ENCODE measurements at places on chromosomes 2 and 18.

- DNase-seq: no peak
Observed at GRCh38 chr2:161436411-161436810, 20.3 kb downstream of the TBR1 start.

DNA sequence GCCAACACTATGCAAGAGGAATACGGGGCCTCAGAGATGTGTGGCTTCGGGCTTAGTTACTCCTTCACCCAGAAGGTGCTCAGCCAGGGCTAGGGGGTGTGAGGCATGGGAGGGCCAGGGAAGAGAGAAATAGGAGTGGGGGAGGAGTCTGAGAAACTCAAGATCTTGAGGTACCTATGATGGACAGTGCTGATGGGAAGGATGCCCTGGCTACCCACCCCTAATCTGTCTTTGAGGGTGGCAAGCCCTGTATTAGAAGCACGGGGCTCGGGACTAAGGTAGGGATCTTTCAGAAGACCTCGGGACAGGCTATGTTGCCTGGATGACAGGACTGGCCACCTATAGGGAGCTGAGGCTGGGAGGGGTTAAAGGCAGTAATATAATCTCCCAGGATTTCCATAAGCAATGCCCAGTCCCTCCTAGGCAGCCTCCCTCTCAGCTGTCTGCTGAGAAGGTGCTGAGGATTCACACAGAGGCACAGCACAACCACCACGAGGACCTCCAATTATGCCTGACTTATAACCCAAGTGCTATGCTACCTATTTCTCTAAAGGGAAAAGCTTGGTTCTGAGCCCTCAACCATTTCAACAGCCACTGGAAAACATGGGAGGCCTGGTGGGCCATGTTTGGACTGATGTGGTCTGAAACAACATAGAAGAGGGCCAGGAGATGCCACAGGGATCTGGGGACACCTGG is 23.3 kb downstream of the MTHFD2 start:
- no peak for DNase-seq

- DNase-seq: no peak
Observed at GRCh38 chr2:63049211-63049969, 1.2 kb upstream of the OTX1 start.

DNA sequence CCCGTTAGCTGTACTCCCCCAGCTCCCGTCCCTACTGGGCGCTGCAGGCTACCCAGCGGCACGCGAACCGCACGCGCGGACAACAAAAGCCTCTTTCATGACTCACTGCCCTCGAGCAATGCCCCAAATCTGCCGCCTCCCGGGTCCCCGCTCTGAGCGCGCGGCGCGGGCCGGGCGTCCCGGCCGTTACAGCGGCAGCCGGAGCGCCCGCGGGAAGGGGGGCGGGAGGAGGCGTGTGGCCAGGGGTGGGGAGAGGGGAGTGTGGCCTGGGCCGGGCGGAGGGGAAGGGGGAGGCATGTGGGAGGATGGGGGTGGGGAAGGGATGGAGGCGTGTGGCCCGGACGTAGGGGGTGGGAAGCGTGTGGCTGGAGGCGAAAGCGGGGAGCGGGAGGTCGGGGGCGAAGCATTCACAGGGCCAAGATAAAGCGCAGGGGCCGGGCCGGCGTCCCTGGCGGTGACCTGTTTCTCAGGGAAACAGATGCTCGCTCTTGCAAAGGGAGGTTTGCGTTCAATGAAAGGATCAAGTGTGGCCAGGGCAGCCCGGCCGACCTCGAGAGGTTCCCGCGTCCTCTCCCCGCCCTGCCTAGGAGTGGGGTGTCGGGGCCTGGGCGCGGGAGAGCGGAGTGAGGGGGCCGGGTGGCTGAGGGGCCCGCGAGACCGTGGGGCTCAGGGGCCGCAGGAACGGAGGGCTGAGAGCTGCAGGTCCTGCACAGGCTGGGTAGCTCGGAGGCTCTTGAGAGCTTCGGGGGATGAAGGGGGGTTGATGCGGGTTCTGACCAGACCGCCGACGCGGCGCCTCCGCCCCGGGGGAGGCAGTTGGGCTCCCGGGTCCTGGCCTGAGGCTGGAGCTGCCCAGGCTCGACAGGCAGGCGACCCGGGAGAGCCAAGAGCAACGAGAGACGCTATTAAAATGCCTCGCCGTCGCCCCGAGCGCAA is 3.5 kb upstream of the NEUROD1 start:
- no peak for DNase-seq

DNA sequence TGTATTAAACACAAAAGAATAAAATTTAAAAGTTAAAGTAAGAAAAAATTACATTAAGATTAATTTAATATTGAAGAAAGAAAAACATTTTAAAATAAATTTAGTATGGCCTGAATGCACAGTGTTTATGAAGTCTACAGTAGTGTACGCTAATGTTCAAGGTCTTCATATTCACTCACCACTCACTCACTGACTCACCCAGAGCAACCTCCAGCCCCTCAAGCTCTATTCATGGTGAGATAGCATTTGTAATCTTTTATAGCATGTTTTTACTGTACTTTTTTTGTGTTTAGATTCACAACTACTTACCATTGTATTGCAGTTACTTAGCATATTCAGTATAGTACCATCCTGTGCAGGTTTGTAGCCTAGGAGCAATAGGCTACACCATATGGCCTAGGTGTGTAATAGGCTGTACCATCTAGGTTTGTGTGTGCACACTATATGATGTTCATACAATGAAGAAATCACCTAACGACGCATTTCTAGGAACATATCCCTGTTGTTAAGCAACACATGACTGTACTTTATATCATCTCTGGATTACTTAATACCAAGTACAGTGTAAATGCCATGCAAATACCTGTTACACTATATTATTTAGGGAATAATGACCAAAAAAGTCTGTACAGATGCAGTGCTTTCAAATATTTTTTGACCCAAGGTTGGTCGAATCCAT is 144.0 kb upstream of the IL1R2 start:
- no peak for DNase-seq

GRCh38 chr18:50143294-50143693 is 51.7 kb downstream of the MYO5B start:
- DNase-seq: no peak

DNA sequence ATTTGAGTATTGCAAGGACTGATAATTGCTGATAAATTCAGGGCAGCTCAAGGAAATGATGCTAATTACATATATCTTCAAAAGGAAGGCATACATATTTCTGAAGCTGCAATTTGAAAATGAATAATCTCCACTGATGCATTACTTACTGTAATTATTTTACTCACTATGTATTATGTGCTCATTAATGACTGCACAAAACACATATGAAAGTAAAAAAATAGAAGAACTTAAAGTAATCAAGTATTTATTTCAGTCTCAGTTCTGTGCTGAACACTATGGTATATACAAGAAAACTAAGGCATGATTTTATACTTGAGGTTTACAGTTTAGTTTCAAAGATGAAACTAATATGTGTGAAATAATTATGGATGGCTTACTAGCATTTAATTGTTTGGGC is 9.3 kb downstream of the ACTR3 start:
- DNase-seq: no peak

GRCh38 chr2:16716024-16716423 is 50.4 kb upstream of the CYRIA start:
- DNase-seq: no peak

- no peak for DNase-seq
Observed at GRCh38 chr2:48601349-48601748, 16.3 kb upstream of the GTF2A1L start.

- DNase-seq: peak; percentile 39
Observed at GRCh38 chr2:27431395-27431794, 3.0 kb downstream of the NRBP1 start.

DNA sequence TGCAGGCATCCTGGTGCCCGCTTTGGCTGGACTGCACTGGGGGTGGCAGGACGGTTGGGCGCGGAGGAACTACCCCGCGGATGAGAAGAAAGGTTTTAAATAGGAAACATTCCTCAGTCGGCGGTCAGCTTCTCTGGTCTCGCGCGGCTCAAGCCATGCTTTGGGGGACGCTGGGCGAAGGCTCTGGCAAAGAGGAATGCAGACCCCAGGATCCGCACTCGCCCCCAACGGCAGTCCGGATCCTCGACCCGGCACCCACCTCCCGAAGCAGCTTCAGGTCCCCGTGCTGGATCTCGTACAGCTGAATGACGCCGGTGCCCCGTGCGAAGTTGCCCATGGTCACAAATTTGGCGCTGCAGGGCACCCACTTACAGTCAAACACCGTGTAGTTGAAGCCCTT is 686 bp upstream of the PNO1 start:
- DNase-seq: no peak

DNA sequence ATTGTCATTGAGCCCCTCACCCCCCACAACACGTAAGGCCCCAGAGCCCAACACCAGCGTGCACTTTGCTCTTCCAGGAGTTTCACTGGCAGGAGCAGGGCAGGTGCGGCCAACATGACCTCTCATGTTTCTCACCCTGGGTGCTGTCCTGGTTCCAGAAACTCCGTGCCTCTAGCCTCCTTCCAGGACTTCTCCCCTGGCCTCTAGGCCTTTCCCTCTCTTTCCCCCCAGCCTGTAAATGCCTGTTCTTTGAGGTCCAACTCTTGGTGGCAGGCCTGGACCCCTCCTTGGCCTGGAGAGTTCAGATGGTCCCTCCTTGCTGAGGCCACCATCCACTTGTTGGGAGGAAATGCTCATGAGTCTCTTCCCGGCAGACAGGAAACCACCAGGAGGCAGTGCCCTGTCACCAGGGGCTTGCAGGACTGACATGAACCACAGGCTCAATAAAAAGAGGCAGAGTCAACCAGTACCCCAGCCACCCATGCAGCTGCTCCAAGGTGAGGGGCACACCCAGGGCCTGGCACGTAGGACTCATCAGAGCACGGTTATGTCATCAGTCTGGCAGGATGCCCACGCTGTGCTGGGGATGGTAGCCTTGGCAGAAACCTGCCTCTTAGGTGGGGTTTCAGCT is 1.5 kb downstream of the MALL start:
- no peak for DNase-seq

DNA sequence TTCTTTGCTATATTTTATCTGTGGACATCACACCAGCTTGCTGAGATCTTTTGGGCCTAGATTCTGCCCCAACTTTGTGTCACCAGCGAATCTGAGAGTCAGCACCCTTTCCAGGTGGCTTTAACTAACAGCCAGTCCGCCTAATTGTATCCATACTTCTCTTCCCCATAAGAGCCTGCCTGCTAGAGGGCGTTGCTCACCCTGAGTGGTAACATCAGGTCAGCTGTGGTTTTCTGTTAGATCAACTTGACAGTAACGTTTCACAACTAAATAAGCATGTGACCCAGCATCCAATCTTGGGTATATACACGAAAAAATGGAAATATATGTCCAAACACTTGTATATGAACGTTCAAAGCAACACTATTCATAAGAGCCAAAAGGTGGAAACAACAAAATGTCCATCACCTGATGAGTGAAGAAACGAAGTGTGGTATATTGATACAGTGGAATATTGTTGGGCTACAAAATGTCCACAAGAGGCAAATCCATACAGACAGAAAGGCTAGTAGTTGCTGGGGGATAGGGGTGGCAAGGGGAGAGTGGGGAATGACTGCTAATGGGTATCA is 24.9 kb downstream of the EFHD1 start:
- DNase-seq: no peak

DNA sequence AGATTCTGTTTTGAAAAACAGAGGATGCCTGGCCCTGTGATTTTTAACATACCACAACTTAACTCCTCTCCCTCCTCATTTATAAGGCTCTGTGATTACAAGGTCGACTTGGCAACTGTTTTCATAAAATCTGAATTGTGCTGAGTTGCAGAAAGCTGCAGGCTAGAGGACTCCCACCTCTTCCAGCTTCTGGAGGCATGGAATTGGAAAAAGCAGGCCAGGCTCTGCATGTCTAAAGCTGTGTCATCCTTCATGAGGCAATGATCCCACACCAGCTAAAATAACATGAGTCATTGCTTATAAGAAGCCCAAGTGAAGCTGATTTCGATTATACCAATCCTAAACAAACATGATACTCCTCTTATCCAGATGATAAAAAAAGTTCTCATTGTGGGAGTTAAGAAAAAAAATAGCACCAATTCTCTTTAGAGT is 11.7 kb downstream of the ARHGAP28 start:
- DNase-seq: no peak

DNA sequence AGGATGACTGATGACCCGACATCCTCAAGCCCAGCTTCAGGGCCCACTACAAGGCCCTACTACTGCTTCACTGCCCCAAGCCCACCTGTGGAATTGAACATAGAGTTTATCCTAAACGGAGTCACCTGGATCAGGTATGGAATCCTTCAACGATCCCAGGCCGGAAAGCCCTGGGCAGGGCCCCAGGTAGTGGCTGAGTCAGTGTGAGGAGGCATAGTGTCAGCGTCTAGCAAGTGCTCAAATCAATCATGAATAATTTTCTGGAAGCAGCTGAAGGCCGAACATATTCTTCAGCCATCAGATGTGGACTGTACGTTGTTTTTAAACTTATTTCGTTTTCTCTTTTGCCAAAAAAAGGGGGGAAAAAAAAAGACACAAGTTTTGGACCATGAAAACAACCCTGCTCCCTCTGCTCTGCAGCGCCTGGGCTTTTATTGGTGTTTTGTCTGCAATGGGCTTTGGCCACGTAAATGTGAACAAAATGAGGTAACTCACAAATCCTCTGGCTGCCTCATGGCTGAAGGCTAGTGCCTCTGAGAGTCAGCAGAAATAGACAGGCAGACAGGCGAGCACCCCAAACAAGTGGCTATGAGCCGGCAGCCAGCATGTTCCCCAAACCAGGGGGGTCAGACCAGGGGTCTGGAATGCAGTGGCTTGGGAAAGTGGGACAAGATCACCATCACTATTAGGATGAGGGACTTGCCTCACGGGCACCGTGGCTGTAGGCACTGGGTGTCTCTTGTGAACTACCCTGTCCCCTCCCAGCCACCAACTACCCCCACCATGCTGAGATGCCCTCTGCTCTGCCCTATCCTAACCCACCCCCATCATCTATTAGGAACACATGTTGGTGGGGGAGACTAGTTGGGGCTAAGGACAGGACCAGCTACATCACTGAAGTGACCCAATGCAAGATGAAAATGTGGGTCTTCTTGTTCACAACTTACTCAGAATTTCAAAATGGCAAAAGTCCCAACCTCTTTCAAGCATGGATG is 51.4 kb downstream of the TTC32 start:
- DNase-seq: no peak

- no peak for DNase-seq
Observed at GRCh38 chr2:239640676-239641578, 240.1 kb upstream of the HDAC4 start.

GRCh38 chr2:446303-446874 is 158.5 kb upstream of the ALKAL2 start:
- DNase-seq: no peak

DNA sequence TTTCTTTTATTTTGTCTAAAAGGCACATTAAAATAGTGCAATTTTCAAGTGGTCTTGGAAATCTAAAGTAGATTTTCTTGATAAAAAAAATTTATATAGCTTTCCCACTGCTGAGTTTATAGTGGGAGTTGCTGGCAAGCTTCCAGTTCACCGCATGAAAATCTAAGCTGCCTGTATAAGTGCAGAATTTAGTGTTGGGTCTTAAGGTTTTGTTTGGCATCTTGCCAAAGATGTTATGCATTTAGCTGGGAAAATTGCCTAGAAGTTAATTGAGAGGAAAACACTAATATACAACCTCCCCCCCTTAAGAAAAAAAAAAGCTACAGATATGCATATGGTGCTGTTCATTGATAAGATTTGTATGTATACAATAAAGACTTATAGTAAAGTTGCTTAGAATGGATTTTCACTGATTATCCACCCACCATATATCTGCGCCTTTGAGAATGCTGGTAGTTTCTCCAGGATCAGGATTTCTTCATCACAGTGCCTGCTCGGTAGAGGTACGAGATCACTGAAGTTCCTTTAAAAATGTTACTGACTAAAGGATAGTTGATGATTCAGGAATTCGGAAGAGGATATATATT is 803.2 kb upstream of the POU3F3 start:
- DNase-seq: no peak

Measured in CD4-positive, alpha-beta T cell treated with Interleukin-4 for 1 hour (primary cell).